ENCODE measurements at places on chromosomes 11 and 22.

- no peak for DNase-seq
These were observed 4.4 kb downstream of the RBX1 start for GRCh38 chr22:40955571-40955970.

GRCh38 chr22:33756508-33756949 lies 163.7 kb downstream of the LARGE1 start:
- DNase-seq: no peak

- DNase-seq: no peak
These were observed 320.3 kb downstream of the BUD13 start for GRCh38 chr11:116452461-116452860.

DNA sequence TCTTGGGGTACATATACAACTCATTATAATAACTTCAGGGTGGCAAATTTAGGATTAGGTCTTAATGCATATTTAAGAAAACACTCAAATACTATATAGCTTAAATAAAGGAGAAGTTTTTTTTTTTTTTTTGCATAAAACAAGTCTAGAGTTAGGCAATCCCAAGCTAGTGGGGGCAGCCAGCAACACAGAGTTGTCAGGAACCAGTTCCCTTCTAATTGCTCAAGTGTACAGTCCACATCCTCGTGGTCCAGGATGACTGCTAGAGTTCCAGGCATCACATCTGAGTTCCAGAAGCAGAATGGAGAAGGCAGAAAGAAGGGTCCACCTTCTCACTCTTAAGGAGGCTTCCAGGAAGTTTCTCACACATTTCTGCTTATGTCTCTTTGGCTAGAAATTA lies 261.9 kb upstream of the PLET1 start:
- DNase-seq: no peak

GRCh38 chr22:41417622-41418390 lies 28.8 kb downstream of the TOB2 start:
- DNase-seq: peak; percentile 89

DNA sequence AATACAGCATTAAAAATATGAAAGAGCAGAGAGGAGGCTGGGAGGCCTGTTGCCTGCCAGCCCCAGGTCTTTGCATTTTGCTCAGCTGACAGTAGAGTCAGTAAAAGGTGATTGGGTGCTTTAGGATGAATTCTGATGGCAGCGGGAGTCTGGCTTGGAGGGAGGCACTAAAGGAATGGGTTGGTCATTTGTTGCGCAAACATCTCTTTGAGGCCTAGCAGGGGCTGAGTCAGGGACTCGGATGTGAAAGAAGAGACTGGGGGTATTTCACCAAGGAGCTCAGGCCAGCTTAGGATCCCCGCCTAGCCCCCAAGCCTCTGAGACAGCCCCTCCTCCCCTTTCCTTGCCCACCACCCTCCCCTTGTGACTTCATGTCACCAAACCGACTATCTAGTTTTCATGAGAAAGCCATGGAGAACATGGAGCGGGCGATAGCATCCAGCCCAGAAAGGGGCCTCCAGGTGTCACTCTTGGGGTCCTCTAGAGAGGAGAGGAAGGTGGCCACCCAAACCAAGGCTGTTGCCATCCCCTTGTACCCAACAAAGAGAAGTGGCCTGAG lies 9.7 kb downstream of the DGKZ start:
- DNase-seq: no peak

DNA sequence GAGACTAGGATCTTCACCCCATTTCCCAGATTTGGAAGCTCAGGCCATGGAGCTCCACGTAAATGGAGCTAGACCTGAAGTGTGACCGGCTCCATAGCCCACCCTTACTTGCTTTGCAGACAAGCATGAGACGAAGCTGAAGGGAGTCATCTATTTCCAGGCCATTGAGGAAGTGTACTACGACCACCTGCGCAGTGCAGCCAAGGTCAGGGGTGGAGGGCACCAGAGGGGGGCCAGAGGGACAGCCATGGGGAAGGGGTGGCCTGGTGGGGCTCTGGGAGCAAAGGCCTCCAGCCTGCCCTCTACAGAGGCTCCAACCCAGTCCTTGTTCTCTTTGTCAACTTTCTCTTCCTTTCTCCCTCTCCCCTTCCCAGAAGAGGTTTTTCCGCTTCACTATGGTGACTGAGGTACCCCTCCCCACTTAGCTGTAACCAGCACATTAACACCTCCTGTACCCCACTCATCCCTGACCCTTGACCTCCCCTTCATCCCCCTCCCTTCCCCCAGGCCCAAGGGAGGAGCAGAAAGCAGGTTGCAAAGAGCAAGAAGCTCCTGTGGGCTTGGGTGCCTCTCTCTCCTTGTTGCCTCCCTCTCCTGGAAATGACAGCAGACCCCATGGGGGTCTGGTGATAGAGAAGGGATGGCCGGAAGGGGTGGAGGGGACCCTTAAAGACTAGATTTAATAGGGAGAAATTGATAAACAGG lies 23.8 kb downstream of the TREH start:
- no peak for DNase-seq

GRCh38 chr11:55942785-55943392 lies 6.7 kb upstream of the OR5I1 start:
- DNase-seq: no peak

DNA sequence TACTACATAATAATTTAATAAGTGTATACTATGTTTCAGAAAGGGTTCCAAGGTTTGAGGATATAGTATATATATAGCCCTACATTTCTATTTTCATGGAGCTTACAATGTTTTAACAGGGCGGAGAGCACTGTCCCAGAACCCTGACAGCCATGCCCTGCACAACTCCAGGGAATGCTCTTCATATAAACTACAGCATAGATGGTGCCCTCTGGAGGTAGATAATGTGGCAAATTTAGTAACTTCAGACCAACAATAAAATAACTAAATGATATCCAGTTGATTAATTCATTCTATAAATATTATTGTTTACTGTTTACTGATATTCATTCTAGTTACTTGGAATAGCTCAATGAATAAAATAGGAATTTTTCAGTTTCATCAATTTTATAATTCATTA lies 693.7 kb upstream of the CCDC179 start:
- DNase-seq: no peak

DNA sequence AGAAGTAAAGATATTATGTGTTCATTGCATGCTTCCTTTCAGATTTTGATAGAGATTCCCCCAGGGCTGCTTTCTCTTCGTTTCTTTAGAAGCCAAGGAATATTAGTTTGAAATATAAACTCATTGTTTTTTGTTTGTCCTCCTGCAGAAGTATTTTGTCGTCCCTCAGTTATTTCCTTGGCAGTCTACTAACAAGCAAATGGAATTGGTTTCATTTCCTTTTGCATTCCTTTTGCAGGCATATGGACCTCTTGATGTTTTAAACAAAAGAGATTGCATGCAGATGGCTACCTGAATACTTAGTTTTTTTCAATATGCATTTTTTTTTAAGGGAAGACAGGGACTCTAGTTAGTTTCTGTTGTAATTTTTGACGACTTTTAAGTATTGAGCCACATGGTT lies 62.2 kb downstream of the BCL2L13 start:
- DNase-seq: no peak

DNA sequence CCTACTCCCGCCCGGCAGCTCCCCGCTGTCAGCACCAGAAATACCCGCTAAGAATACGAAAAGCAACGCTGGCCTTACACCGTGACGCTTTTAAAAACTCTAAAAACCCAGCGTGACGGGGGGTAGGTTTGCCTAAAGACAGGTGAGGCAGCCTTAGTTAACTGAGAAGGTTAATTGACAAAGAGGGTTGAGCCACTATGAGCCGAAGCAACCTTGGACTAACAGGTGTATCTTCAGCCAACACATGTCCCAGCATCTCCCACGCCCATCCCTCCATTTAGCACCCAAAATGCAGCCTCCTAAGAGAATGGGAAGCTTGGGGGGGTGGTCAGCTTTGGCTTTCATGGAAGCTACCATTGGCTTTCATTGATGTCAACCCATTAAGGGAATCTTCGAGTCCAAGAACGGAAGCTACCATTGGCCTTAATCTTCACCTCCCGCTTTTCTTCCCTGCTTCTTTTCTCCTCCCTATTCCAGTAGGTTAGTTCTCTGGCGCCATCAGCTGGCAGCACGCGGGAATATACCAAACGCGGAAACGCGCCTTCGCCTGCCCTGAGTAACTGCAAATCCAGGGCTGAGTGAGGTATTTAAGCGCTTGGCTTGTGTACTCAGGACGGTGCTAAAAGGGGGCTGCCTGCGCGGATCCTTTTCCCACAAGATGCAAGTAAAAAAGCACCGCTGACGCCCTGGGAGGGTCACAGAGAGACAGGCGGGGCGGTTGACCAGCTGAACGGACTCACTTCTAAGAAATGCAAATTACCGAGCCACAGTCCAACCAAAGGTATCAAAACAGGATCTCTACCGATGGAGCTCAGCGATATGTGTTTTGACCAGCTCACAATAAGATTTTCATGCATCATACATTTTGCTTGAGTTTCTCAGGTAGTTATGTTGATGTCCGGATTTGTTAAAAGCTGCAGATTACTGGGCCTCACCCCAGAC lies 38.5 kb upstream of the GLYATL1 start:
- DNase-seq: peak; percentile 82

GRCh38 chr11:47337229-47337924 lies 15.1 kb downstream of the MYBPC3 start:
- DNase-seq: no peak

DNA sequence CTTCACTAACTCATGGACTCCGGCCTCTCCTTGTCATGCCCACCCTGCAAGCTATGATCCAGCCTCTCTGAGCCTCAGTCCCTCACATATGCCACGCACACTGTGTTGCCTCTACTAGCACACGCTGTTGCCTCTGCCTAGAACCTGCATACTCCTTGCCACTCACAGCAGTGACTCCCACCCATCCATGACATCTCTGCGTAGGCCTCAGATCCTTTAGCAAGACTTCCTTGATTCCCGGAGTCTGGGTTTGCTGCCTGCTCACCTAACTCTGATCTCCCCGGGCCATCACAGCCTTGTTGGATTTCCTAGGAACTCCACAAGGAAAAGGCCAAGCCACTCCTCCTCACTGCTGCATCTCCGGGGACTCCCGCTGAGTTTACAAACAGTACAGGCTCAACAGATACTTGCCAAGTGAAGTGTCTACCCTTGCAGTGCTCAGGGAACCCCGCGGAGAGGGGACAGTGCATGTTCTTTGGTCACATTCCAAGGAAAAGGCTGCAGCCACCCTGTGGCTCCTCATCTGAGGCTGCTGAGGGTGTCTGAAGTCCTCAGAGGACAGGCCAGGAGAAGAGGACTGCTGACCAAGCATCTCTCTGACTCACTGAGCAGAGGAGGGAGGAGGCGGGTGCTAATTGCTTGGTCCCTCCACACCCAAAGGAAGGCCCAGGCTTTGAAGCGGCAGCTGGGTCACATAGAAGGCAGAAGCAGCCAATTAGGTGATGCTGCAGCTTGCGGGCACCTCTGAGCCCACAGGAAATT lies 42.4 kb upstream of the NAV2 start:
- DNase-seq: no peak
